ENCODE measurements at places on chromosomes 2 and 18.

DNA sequence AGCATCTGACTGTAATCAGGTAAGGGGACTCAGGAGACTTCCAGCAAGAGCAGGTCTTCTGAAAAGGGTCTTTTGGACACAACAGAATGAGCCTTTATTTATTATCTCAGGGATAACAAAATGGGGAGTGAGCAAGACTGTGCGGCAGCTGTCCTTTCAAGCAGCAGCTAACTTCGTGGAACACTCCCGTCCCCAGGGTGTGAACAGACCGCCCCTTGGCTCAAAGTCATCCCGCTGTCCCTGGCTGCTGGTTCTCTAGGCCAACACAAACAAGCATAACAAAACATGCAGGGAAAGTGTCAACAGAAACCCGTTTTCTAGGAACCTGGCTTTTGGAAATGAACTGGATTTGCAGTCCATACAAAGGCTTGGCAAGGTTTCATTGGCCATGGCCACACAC, 787.9 kb upstream of the FANCL start:
- DNase-seq, result no peak

DNA sequence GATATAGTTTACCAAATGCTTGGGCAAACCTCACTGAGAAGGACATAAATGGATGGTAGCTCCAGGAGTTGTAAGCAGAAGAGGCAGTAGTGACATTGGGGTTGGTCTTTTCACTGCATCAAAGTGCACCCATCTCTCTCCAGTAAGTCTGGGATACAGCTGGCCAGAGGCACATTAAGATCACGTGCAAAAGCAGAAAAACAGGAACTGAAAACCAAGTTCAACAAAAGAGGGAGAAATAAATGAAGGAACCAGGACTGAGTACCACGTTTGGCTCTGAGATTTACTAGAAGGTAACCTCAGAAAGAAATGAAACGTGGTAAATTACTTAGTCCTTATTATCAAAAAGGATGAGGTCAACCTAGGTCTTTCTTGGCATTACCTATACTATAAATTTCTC, 259.2 kb downstream of the OSR1 start:
- no peak for DNase-seq

DNA sequence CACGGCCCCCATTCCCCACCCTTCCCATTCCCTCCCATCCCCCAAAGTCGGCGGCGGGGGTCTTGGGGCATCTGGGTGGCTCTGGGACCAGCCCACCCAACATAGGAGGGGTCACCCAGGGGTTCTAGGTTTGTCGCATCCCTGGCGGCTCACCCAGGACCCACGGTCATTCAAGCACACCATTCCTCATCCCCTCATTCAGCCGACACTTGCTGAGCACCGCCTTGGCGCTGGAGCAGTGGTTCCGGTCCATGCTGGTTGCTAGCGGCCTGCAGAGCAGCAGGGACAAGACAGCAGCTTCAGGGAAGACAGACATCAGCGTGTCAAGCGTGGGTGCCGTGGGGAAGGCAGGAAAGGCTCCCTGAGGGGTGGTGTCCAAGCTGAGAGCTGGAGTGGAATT, 50.5 kb upstream of the OTOS start:
- DNase-seq, result no peak

- no peak for DNase-seq
Measured at GRCh38 chr2:161708350-161708975, 84.2 kb downstream of the SLC4A10 start.

DNA sequence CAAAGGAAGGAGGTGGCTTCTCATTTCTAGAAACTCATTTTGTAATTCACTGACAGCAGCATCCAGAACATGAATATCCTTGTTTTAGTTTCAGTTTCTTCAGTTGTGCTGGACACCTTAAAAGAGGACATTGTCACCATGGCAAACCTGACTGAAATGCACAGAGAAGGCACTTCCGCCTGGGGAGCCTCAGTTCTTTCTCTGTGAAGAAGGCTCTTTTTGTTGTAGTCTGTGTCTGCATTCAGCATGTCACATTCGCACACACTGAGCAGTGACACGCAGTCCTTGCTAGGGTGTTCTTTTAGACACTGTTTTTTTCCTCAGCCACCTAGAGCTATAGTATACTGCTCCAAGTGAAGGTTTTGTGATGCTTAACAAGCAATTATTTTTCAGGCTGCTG, 9.5 kb upstream of the RPRM start:
- DNase-seq, result no peak

DNA sequence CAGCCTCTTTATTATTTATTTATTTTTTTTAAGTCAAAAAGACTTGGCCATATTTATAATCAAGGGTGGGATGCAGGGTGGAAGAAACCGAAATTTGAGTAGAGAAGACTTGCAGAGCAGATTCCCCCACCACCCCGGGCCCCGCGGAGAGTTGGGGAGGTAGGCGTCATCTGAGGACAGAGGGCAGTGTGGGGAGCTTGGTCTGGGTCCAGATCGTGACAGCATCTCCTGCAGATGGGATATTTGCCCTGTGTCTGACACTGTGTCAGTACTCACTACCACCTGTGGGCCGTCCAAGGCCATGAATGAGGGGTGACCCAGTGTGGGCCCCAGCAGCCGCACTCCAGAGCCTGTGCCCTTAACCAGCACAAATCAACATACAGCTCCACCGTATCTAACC, 10.5 kb upstream of the PRELID3A start:
- DNase-seq, result no peak

DNA sequence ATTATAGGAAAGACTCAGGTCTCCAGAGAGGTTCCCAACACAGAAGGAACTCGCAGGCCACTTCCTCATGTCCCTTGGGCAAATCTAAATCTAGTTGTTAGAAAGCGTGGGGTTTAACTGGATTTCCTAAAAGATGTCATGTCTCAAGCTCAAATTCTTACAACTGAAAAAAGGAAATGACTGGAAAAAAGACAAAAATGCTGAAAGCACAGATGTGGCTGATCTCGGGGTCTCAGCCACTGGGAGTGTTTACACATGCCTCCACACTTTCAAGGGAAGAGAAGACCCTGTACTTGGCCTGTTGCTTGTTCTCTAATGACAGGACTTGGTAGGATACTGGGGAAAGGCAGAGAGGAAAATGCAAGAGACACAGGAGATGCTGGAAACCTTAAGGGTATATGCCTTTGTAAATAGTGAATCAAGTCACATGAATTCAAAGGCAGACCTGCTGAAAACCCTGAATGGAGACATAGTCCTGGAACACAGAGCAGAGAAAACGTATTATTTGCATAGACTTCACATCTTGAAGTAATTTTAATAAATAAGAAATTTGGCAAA, 160.9 kb upstream of the MEIS1 start:
- DNase-seq, result no peak

DNA sequence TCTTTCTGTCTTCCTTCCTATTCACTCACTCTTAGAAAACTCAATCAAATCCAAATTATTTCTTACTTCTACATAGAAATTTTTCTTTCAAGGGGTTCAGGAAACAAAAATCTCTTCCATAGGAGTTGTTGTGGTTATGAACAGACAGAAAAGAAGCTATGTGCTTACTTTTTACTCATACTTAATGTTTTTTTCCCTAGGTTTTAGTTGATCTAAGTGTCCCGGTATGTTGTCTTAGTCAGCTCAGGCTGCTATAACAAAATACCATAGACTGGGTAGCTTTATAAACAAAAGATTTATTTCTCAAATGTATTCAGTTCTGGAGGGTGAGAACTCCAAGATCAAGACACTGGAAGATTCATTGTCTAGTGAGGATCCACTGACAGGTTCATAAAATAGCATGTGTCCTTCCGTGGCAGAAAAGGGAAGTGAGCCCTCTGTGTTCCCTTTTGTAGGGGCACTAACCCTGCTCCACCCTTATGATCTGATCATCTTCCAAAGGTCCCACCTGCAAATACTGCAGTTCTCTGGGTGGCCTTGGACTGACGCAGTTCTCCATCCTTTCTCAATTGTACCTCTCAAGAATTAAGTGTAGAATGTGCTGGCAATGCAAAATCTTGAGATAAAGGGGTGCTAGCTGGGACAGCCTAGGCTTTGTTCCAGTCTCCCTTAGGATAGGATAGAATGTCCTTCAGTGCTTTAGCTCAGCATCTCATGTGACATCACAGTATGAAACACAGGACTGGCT, 14.4 kb upstream of the VRK2 start:
- DNase-seq, result no peak

DNA sequence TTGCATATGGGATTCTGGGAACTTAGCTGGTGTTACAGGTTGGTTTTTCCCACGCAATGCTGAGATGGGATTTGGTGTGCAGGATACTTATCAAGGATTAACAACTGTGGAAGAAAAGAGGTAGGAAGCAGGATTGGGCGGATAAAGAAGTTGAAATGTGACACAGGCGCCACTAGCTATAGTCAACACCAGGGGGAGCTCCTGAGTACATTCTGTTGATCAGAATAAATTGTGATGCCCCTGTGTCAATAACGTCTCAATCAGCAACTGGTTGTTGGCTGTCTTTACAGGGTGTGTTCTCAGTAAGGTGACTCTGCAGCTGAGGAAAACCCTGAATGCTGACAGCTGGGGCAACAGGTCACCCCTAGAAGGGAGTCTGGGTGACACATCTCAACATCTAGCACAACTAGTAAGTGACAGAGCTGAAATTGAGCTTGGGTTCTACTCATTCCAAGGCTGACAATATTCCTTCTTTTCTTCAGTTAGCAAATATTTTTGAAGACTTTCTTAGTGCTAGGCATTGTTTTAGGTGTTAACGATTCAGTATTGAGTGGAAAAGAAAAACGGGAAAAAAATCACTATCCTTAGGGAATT, 143.0 kb downstream of the ARL6IP6 start:
- DNase-seq, result peak; percentile 4

- no peak for DNase-seq
Measured at GRCh38 chr2:71928734-71929481, 218.8 kb downstream of the CYP26B1 start.

GRCh38 chr2:85852937-85853498, 35.8 kb downstream of the ST3GAL5 start:
- DNase-seq, result peak; percentile 63

GRCh38 chr2:235958221-235958930, 209.8 kb downstream of the GBX2 start:
- no peak for DNase-seq

DNA sequence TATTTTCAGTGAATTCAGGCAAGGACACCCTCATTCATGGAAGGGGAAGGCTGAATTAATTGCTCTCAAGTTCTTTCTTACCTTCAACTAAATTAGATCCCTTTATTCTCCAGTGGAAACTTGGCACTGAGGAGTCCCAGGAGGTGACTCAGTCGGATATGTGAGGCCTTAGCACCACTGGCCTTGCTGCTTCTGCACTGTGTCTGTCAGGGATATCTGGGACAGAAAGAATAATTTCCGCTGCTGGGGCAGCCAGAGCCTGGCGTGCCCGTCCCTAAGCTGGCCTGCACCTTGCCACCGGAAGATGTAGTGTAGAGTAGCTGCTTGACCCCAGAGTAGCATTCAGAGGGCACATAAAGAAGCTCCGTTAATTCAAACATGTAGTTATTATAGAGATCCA, 53.4 kb downstream of the LIMS1 start:
- no peak for DNase-seq

DNA sequence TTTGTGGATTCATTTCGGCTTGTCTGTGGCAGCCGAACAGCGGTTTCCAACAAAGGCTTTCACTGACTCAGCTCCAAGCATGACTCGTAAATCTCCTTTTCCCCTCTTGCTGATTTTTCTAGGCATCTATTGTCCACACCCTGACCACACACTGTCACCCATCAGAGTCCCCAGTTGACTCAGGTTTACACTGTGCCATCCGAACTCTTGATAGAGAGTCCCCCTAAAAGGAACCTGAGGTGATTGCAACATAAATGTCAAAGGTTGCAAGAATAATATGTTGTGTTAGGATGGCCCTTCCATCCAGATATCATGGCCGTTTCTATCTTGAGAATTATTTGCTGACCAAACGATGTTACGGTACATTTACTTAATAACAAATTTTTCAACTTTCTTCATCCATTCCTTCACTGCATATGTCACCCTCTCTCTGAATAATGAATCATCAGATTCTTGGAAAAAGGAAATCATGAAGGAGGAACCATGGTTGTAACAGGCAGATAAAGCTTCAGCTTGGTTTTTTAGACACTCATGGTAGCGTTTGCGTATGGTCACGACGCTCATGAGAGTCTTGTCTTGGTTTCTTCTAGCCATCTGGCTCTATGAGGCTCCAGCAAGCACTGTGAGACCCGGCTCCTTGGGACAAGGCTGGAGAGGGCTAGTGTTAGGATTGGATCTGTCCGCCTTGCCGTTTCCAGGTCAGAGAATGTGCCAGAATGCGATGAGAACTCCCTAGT, 72.1 kb downstream of the NPAS2 start:
- no peak for DNase-seq

GRCh38 chr2:66674087-66674486, 239.2 kb downstream of the MEIS1 start:
- no peak for DNase-seq

- no peak for DNase-seq
Measured at GRCh38 chr2:239234191-239235175, 166.3 kb downstream of the HDAC4 start.

DNA sequence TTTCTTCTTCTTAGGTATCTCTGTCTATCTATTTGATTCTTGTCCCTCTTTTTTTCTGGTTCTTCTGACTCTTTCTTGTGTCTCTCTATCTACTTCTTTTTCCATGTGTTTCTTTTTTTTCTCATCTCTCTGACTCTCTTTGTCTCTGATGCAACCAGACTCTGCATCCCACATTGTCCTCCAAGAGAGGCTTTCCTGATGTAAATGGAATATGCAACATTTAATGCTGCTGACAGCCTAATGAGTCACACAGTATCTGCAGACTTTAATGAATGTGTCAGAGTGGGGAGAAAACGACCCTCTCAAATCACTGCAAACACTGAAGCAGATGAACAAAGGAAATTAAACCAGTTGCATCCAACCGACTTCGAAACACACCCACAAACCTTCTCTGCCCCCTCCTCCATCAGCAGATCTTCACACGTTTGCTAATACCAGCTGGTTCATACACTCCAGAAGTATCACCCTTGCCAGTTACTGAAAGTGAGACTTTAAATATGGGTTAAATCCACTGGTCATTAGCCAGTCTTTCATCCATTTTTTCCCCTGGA, 351.5 kb downstream of the TXNL1 start:
- DNase-seq, result no peak

- no peak for DNase-seq
Measured at GRCh38 chr2:145653553-145653952, 1133.6 kb upstream of the ZEB2 start.

DNA sequence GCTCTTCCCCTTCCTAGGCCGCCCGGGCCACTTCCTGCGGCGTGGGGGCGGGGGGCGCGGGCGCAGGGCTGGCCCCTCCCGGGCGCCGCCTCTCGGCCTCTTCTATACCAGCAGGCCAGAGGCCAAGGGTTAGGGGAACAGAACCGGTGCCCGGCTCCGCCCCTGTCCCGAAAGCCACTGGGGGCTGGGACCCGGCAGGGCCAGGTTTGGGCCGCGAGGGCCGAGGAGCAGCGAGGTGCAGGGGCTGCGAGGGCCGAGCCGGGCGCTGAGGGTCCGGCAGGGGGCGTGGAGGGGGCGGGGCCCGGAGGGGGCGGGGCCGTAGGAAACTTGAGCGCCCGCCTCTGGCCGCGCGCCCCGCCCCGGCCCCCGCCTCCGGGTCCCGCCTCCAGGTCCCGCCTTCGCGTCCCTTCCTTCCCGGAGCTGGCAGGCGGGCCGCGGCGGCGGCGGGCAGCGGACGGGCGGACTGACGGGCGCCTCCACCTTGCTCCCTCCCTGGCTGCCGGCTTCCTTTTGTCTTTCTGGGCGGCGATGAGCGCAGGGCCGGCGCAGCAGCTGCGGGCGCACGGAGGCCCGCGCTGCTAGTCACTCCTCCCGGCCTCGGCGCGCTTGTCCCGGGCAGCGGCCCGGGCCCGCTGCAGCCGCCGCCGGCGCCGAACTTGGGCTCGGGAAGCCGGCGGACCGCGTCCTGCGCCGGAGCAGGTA, at the start of gene HPCAL1:
Gene HPCAL1 (plus strand): TSS at position 426 of the 702 bp plus-strand sequence. CDS start 116,854 bp downstream, outside the sequence.
- peak; percentile 81 for DNase-seq
